ENCODE measurements at places on chromosomes 5 and 9.

GRCh38 chr5:59238126-59238902 is 655.2 kb downstream of the PDE4D start:
- no peak for DNase-seq

DNA sequence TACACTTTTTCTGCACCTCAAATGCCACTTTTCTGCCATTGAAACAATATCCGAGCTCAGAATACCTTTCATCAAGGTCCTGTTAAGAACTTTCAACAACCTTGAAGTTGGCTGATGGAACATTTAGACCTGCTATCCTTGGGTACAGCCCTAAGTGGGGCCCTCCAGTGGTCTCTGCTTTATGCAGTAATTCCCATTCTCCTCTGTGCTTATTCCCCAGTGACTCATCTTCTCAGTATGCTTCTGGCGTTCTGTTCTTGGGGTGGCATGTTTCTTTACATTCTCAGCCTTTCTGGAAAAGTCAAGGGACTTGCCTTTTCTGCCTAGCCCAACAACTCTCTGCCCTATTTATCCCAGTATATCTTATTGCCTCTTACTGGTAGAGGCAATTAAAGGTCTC is 7.1 kb downstream of the ANP32B start:
- no peak for DNase-seq

GRCh38 chr5:16702964-16703363 is 86.2 kb upstream of the RETREG1 start:
- no peak for DNase-seq

DNA sequence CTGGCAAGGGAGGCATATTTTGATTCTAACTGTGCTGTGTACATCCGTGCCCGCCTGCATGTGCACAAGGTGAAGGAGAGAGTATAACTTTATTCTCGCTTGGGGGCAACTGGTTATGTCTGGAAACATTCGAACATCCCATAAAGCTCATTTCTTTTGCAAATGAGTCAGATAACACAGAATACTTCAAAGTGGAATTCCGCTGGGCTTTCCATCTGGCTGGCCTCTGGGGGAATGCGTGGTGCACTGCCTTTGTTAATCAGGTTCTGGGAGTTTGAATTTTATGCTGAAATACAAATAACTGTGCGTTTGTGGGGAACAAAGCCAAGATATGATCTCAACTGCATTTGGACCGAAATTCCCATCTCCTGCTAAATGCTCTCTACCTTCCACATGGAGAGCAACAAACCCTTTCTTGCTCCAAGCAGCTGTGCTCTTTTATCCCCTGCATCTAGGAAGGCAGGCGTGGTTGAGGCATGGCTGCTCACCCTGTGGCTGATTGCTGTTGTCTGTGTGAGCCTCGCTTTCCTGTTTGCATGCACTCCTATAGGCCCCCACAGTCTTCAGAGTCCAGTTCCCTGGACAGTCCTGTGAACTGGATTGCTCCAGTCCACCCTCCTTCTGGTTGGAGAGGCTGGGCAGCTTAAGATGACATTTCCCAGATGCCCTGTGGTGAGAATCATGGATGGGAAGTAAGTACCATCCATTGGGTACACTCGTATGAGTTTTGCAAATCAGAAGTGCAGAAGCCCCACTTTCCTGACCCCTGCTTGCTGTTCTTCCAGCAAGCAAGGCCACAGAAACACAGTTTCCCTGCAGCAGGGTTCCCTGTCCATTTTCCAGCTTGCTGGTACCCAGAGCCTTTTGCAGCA is 82.9 kb upstream of the ALDH1B1 start:
- DNase-seq, result no peak

DNA sequence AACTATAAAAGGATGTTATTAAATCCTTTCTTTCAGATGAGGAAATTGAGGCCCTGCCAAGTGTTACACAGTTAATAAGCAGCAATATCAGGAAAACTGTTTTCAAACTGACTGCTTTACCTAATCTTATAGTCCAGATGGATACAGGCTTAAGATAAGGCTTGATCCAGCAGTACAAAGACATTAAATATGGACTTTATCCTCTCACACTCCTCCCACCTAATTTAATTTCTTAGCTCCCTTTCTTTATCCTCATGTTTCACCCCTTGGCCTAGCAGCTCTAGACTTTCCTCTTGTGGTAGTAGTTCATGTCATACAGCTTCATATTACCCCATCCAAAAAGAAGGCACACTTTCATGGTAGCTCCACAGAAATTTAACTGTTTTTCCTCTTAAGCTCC is 164.5 kb downstream of the BAAT start:
- no peak for DNase-seq

DNA sequence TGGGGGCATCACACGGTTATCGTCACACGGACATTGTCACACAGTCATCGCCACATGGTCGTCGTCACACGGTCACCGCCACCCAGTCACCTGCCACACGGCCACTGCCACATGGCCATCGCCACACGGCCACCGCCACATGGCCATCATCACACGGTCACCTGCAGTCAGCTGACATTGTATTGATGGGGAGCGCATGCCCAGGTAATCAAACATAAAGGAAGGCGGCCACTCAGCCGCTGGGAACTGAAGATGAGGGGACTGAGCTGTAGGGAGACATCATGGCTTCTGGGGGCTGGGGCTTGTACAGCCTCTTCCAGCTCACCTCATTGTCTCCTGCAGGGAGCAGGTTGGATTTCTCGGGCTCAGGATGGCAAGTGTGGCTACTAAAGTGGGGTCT is 49.2 kb downstream of the MRPL36 start:
- no peak for DNase-seq

DNA sequence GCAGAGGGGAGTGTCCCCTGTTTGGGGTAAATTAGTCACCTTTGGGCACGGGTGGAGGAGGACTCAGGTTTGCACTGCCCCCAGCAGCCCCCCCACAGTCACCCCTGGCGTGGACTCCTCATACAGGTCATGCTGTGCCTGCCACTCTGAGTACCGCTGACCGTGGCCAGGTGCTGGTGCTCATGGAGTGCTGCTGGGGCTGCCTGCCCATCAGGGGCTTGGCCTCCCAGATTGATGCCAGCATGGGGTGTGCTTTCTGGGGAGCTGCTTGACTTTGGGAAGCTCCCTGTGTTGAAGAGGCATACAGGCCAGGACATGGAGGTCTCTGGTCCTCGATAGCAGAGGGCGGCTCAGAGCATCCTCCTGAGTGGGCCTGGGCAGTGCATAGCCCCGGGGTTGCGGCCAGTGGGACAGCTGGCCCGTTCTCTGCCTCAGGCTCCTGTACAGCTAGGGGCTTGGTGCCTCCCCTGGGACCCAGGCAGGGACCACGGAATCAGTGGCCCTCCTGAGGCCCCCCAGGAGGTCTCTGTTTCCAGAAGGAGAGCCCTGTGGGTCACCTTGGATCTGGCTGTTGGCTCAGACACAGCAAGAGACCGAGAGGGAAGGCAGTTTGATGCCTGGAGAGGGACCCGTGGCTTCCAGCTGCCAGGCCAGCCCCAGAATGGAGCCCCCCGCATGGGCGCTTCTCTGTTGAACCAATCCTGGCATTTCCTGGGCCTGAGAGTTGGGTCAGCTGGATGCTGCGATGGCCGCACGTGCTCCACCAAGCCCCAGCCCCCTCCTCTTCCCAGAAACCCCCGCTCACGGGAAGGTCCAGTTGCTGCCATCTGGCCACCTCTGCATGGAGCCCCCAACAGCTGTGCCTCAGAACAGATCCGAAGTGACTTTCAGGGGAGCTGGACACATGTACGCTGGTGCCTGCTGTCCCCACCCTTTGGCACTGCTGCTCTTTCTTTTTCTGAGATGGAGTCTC is 6.1 kb upstream of the AJM1 start:
- no peak for DNase-seq

GRCh38 chr5:1725641-1726468 is 73.8 kb downstream of the MRPL36 start:
- no peak for DNase-seq

GRCh38 chr9:101438523-101438922 is 2.9 kb upstream of the ALDOB start:
- no peak for DNase-seq

DNA sequence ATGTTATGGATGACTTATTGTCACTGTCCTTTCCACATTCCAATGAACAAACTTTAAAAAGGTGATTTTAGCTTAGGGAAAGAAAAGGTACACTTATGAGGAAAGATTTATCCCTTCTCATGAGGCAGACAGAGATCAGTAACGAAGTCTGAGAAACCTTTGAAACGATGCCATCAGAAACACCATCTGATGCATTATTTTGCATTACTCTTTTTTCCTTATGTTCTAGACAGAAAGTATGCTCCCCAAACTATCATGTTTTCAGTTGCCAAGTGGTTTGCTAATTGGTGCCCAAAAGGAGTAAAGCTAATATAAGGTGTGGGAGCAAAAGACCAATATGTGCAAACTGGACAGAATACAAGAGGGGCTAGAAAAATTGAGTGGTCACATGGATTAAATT is 397.7 kb upstream of the RIOK2 start:
- no peak for DNase-seq

- no peak for DNase-seq
These were observed 12.8 kb upstream of the PITX1 start for GRCh38 chr5:135046661-135047346.

- peak; percentile 2 for DNase-seq
These were observed 334.7 kb downstream of the NR2F1-AS1 start for GRCh38 chr5:93246090-93246855.

DNA sequence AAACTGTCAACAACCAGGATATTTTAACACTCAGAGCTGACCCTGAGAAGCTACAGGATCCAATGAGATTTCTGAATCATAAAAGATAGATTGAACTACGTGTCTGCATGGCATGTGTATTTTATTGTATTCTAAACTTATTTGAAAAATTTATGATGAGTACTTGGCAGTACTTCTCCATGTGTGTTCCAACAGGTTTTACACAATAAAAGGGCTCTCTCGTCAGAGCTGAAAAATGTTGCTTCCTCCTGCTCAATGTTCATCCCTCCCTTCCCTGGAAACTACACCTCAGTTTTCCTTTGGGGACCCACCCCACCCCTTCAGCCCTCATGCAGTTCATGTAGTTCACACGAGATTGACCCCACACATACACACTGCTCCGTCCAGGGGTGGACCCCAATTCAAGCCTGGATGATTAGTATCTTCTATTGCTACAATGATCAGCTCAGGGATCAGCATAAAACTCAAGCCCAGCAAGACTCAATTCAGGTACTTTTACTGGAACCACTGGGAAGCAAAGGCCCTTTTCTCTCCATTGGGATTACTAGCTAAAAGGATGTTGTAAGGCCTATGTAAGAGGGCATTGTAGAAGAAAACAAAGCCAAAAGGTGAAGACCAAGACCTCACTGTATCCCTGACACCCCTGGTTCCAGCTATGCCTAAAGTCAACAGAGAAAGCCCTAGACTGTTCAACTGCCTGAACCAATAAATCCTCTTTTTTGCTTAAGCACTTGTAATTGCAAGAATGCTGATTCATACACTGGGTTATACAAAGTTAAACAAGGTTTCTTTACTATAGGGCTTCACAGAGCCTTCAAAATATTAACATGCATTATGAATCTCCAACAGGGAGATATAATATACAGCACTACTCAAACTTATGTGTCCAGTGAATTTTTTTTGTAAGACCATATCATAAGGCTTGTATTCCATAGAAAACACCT is 112.6 kb downstream of the SAXO1 start:
- no peak for DNase-seq

GRCh38 chr5:171852255-171852681 is 66.7 kb downstream of the SMIM23 start:
- no peak for DNase-seq

- DNase-seq, result no peak
These were observed 71.0 kb upstream of the IQGAP2 start for GRCh38 chr5:76332102-76332501.

Data from NCI-H1105 treated with DMSO at 0.1 percent for 48 hours (cell line).